Activated T-cell treated with anti-CD3 and anti-CD28 coated beads, Interleukin-2, amount 50 U/mL, for 72 hours (primary cell): ENCODE measurements at places on chromosomes 3 and 15.

- no peak overlapping the region for H3K27ac ChIP-seq
- no peaks in the 10 kb centered on the region for H3K36me3 ChIP-seq
- peaks cover 5% of the 10 kb centered on the region for H3K27me3 ChIP-seq
Measured at GRCh38 chr15:97961067-97961954, 808 bp downstream of the ARRDC4 start.

- peaks cover 3% of the 10 kb centered on the region for H3K36me3 ChIP-seq
- H3K27ac ChIP-seq = no peak overlapping the region
- peaks cover 74% of the 10 kb centered on the region for H3K4me1 ChIP-seq
- H3K27me3 ChIP-seq = no peaks in the 10 kb centered on the region
Measured at GRCh38 chr3:177106184-177106583, 91.1 kb downstream of the TBL1XR1 start.

GRCh38 chr15:31434588-31435260, 108.1 kb downstream of the KLF13 start:
- H3K27me3 ChIP-seq = no peaks in the 10 kb centered on the region
- H3K4me1 ChIP-seq = peaks cover 93% of the 10 kb centered on the region
- DNase-seq = peak; percentile 90
- peaks cover 1% of the 10 kb centered on the region for H3K36me3 ChIP-seq
- peak overlapping the region; percentile 96 for H3K27ac ChIP-seq
- H3K4me3 ChIP-seq = peak overlapping the region; percentile 86

GRCh38 chr3:99394831-99395778, 243.3 kb upstream of the COL8A1 start:
- H3K4me1 ChIP-seq = no peaks in the 10 kb centered on the region
- no peak overlapping the region for H3K27ac ChIP-seq
- no peaks in the 10 kb centered on the region for H3K27me3 ChIP-seq
- no peak for DNase-seq
- no peak overlapping the region for H3K4me3 ChIP-seq
